ENCODE measurements at places on chromosomes 13 and 19.

DNA sequence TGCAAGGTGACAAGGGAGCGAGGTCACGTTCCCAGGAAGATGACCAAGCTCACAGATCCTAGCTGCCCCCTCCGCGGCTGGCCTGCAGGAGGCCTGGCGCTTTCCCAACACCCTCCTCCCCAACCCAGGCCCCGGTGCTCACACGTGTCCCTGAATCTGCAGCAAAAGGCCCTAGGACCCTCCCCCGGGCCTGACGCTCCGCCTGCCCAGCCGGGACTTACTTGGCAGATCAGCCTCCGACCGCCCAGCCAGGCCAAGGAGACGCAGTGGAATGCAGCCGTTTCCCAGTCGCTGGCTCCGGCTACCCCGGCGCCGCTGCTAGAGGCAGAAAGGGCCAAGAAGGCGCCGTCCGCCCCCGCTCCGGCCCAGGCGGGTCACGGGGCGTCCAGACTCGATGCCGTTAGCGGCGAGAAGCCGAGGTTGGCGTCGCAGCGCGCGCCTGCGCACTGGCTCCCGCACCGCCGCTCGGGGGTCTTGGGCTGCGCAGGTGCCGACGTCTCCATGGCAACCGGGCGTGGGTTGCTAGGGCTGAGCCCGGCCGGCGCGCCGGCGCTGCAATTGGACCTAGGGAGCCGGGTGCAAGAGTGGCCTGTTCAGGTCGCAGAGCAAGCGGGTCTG is at the start of gene PNMA8A:
PNMA8A (minus strand) TSS at position 448 of the 618 bp plus-strand sequence. CDS start 528 bp downstream, outside the sequence.
- DNase-seq: no peak

- DNase-seq: no peak
Observed at GRCh38 chr13:103140001-103140671, 73.9 kb upstream of the SLC10A2 start.

DNA sequence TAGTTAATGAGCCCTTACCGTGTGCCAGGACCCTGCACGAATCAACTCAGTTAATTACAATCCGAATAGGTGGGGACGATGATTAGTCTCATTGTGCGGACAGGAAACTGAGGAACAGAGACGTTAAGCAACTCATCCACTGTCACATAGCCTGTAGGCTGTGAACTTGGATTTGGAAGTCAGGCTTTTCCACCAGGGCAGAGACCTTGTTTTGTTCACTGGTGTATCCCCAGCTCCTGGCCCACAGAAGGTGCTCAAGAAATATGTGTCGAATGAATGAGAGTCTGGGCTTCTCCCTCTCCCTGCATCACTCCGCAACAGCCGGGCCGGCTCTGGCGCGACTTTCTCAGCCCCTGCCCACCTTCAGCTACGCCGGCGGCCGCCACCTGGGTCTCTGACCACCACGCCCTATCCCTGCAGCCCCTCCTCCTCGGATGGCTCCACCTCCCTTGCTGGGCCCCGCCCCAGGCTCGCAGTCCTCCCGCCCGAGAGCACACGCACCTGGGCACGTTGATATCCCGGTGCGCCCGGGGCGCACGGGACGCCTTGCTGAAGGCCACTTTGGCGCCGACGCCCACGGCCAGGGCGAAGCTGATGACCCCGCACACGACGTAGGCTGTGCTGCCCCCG is 1.3 kb downstream of the SHISA7 start:
- no peak for DNase-seq

DNA sequence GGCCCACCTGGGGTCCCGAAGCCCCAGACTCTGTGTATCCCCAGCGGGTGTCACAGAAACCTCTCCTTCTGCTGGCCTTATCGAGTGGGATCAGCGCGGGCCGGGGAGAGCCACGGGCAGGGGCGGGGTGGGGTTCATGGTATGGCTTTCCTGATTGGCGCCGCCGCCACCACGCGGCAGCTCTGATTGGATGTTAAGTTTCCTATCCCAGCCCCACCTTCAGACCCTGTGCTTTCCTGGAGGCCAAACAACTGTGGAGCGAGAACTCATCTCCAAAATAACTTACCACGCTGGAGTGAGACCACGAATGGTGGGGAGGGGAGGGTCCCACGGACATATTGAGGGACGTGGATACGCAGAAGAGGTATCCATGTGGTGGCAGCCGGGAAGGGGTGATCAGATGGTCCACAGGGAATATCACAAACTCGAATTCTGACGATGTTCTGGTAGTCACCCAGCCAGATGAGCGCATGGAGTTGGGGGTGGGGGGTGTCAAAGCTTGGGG is 1.0 kb upstream of the ICAM5 start:
- no peak for DNase-seq

DNA sequence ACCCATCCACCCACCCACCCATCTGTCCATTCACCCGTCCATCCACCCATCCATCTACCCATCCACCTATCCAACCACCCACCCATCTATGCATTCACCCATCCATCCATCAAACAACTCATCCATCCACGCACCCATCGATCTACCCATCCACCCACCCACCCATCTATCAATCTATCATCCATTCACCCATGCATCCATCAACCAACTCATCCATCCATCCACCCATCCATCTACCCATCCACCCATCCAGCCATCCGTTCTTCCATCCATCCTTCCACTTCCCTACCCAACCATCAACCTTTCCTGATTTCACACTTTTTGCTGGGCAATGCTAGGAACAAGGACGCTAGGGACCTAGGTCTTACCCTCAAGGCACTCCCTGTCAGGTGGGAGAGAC is 2.1 kb downstream of the TMEM238 start:
- no peak for DNase-seq

- no peak for DNase-seq
Observed at GRCh38 chr13:35345992-35346391, 130.5 kb downstream of the MAB21L1 start.

DNA sequence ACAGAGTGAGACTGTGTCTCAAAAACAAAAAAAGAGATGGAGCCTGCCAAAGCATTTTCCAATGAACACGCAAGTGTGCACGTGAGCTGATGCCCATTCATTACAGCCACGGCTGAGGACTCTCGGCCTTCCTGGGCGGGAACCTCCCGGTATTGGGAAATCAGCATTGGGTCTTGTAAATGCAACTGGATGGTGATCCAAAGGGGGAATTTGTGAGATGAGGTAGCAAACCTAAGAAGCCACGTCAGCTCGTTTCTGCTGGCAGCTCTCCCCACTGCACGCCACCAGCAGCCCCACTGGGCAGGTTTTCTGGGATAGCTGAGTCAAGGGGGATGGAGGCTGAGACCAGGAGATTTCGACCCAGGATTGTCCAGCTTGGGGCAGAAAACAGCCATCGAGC is 11.5 kb downstream of the C13orf46 start:
- no peak for DNase-seq

GRCh38 chr13:107835339-107836018 is 379.9 kb downstream of the LIG4 start:
- no peak for DNase-seq

DNA sequence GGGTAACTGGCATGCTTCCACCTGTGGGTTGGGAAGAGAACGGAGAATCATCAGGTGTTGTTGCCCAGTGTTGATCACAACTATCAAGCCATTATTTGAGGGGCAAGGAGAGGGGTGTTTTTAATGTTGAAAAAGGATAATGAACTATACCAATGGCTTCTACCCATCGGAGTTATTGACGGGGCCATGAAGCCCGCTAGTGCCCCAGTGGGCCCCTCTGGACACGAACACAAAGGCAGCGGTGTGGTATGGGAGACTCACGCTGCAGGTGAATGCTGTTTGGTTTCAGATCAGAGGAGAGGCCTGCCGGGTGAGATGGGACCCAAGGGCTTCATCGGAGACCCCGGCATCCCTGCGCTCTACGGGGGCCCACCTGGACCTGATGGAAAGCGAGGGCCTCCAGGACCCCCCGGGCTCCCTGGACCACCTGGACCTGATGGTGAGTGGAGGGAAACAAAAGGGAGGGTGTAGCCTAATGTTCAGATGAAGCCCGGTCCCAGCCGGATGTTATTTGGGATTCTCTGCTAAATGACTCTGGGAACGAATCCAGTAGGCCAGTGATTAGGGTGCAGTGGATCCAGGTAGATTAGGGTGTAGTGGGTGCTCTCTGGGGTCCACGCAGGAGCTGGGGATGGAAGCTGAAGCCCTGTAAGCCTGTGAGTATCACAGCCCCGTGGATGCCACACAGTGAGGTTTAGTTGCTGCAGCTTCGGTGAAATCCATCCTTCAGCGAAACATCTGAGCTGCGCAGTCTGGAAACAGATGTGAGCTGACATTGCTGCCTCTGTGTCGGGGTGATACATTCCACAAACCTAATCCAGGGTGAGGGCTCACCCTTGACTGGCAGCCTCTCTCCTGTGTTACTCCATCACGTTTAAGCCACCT is 111.3 kb downstream of the RAB20 start:
- no peak for DNase-seq

DNA sequence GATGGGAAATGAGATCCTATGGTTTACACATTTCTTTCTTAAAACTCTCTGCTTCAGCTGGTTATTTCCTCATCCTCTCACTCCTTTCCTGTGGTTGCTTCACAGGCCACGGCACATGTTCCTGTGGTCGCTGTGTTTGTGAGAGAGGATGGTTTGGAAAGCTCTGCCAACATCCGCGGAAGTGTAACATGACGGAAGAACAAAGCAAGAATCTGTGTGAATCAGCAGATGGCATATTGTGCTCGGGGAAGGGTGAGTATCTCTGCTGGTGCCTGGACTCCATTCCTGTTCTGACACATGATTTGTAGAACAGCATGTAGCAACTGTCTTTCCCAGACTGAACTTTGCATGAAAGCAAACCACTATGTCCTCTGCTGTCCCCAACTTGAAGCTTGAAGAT is 254.2 kb downstream of the ITGBL1 start:
- no peak for DNase-seq
